Activated CD8-positive, alpha-beta memory T cell treated with anti-CD3 and anti-CD28 coated beads, Interleukin-2, amount 50 U/mL, for 48 hours (primary cell): ENCODE measurements at places on chromosomes 13 and 19.

DNA sequence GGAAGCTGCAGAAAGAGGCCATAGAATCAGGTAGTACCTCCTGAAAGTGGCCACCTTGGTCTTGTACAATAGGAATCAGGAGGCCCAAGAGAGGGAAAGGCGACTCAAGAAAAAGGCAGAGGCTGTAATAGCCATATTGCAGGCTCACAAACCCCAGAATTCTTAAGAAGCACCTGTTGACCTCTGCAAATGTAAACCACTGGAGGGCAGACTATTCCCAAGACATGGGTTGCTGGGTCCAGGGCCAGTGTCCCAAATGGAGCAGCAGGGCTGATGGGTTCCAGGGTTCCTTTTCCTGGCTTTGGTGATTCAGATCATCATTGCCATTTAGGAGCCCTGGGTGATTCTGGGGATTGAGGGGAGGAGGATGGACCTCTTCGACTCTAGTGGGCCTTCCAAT lies 167.6 kb downstream of the B3GLCT start:
- DNase-seq, result no peak

- DNase-seq, result no peak
Measured at GRCh38 chr13:92197669-92198068, 799.2 kb downstream of the GPC5 start.

GRCh38 chr13:48405875-48406274 lies 7.0 kb downstream of the LPAR6 start:
- DNase-seq, result no peak

DNA sequence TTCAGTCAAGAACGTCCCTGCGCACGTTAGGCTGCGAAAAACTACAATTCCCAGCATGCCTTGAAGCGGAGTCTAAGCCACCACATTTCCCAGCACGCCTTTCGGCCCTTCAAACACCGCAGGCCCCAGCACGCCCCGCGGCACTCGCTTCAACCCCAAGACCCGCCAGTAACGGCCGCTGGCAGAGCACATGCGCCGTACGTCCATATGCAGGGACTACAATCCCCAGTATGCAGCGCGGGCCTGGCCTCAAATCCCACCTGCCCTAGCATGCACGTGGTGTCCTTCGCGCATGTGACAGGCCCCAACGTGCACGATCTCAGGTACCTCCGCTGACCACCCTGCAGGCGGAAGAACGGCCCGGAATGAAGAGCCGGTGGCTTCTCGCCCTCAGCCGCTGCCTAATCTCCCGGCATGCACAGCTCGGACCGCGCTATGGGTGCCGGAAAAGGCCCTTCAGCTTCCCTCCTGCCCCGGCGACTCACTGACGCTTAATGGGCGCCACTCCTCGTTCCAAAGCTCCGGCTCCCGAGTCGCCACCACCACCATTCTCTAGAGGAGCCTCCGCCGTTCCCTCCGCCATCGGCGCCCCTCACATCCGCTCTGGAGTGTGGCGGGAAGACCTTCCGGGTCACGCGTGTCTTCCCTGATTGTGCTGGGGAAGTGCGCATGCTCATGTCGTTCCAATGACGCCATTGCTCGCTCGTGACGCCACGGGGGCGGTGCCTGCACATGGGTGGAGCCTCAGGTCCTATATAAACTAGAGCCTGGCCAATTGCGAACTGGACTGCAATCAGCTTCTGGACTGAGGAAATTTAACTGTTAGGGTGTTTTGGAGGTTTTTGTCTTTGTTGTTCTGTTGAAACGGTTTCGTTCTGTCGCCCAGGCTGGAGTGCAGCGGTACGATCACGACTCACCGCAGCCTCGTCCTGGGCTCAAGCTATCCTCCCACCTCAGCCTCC lies at the start of gene DUS3L:
Gene DUS3L, minus strand, starts transcription at position 605 of the 962 bp plus-strand sequence. Its CDS starts 22 bp downstream, at position 583.
- DNase-seq, result peak; percentile 99

DNA sequence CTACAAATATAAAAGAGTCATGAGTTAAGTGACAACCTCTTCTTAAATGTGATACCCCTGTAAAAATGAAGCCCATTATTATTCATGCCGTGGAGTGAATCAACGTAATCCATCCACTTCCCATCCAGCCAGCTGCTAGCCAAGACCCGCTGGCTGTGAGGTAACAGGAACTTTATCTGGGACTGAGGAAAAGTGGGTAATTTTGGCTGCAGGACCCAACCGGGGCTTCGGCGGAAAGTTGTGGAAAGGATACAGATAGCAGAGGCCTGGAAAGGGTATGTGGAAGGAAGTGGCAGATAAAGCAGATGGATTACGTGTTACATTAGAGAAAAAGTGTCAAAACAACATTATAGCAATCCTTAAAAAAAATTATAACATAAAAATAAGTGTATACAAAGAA lies 48.3 kb downstream of the SLC7A1 start:
- DNase-seq, result no peak

GRCh38 chr13:50299546-50300249 lies 284.5 kb downstream of the KCNRG start:
- DNase-seq, result no peak

GRCh38 chr13:33871207-33872004 lies 53.5 kb downstream of the RFC3 start:
- DNase-seq, result no peak
